ENCODE measurements at places on chromosomes 2 and 18.

DNA sequence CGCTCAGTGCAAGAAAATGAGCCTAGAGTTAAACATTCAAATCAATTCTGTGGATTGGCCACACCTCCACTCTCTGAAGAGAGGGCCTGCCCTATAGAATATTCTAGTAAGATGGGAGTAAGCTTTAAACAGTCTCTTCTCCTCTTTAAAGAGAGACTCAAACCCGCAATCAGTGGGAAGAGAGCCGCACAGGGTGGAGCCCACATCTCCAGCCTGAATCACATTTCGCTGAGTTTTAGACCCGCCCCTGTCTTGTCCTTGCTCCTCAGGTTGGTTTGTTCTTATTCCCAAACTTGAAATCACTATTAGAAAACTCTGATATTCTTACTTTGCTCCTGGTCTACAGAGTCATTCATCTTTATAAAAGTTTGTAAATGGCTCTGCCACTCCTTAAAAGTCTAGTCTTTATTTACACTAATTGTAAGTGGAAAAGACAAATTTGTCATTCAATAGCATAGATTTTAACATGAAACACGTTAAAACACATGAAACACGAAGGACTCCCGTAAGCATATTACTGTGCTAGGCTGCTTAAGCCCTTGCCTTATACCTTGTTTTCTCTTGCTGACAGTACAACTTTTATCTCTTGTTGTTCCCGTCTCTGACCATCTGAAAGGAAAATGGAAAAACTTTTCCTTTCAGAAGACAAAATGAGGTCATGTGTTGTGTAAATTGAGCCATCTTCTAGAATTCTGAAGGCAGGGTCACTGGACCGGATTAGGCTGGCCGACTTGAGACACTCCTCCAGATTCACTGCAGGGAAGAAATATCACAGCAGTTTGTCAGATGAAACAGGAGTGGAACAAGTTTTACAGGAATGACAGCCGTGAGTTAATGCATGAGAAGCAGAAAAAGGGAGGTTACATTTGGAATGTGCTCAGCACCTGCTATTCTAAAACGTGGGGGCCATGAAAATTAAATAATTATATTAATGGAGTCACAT, 5.6 kb downstream of the DSC1 start:
- DNase-seq = no peak

DNA sequence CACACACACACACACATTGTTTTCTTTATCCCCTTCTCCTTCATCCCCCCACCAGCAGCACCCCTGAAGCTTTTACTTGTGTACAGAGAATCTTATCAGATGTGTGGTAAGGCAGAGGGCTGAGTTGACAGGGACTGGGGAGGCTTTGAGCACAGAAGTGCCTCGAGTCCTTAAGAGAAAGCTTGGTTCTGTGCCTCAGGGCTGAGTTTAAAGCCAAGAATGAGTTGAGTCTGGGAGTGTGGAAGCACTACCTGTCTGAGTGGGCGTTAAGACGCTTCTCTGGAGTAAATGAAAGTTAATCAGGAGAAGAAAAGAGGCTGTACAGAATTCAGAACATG, 2.7 kb downstream of the ID2 start:
- no peak for DNase-seq

- DNase-seq = no peak
These were observed 738.7 kb downstream of the EPHA4 start for GRCh38 chr2:220833446-220833845.

GRCh38 chr2:19361325-19361990, 3.0 kb upstream of the OSR1 start:
- no peak for DNase-seq

DNA sequence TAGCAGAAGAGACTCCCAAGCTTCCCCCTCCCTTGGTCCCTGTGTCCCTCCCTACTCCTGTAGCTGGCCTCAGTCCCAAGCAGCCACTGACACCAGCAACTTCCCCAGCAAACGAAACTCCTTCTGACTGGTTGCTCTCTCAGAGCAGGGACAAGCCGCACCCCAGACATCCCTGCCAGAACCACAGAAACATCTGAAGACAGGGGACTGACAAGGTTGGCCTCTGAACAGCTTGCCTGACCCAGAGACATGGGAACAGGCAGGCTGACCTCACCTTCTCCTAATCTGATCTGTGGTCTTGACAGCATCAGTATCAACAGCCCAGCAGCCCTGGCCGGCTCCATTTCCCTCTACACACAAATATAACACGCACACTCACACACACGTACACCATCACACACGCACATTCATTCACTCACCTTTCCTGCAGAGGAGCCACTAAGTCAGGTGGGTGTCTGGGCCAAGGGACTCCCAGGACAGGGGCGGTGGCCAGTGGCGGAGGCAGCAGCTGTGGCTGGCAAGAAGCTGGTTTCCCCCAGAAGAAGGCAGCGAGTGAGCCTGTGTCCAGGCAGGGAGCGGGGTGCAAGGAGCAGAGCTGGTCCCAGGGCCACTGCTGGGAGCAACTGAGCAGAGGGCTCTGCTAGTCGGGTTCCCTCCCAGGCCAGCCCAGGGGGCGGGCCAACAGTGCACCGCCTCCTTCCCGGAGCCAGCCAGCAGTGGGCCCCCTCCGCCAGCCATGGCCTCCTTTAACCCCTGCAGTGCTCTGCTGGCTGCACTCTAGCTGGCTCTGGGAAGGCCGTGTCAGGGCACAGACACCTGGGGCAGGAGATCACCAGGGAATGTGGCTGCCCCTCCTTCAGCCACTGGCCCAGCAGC, 59.1 kb downstream of the TNS1 start:
- DNase-seq = no peak

DNA sequence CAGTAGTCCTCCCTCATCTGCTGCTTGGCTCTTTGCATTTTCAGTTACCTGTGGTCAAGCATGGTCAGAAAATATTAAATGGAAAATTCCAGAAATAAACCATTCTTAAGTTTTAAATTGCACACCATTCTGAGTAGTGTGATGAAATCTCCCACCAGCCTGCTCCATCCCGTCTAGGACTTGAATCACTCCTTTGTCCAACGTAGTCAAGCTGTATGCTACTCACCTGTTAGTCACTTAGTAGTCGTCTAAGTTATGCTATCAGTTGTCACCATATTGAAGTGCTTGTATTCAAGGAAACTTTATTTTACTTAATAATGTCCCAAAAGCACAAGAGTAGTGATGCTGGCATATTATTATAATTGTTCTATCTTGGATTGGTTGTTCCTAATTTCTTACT, 172.5 kb downstream of the FIGN start:
- no peak for DNase-seq

GRCh38 chr2:226213717-226214116, 585.9 kb downstream of the IRS1 start:
- DNase-seq = no peak

DNA sequence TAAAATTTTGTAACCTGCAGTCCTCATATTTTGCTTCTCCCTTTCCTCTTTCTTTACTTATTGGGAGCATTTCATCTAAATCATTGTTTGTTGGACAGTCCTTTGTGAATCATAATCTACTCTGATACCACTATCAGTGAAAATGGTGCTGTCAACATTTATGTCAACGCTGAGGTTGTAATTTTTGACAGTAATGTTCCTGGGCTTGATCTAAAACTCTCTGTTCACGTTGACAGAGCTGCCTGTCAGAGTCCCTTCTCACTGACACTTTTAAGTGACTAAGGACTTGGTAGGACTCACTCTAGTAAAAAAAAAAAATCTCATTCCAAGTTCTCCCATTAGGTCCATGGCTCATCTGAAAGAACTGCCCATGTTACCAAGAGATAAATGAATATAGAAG, 1640.8 kb upstream of the PIK3C3 start:
- no peak for DNase-seq

DNA sequence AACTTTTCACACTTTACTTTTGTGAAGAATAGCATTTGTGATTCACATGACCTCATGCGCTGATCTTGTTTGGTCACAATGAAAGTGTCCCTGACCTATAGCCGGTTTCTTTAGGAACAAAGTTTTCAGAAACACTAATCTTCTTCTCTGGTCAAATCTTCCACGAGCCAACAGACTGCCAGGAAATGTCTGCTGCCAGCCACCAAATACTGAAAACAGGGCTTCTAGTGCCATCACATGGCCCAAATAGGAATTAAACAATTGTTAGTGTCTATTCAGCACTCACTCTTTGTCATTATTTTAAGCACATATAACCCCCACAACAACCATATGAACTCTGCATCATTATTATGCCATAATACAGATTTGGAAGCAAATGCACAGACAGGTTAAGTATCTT, 286.5 kb upstream of the SYT4 start:
- DNase-seq = no peak

GRCh38 chr2:1605102-1606045, 138.9 kb downstream of the PXDN start:
- no peak for DNase-seq

DNA sequence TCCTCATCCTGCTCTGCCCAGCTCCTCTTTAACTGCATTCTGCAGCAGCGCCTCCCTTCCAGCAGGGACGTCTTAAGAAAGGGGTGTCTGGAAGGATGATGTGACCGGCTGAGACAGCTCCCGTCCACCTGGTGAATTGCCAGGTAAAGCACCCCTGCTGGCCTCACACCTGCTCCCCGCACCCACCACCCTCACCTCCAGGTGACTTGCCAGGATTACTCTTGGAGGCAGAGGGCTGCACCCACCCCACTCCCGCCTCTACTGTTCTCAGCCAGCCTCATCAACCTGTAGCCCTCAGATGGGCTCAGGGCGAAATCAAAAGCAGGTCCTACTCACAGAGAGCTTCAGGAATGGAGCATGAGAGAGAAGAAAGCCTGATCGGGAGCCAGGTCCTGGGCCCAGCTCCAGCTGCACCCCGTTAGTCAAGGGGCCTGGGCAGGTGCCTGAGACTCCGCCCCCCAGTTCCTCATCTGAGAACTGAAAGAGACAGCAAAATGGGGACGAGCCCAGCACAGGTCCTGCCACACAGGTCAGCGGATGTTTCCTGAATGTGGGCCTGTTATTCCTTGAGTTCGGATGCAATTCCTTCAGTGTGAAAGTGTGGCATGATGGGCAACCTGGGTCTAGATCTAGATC, 5.6 kb downstream of the ADRA2B start:
- no peak for DNase-seq

- no peak for DNase-seq
These were observed 28.3 kb upstream of the NTSR2 start for GRCh38 chr2:11698009-11698922.

DNA sequence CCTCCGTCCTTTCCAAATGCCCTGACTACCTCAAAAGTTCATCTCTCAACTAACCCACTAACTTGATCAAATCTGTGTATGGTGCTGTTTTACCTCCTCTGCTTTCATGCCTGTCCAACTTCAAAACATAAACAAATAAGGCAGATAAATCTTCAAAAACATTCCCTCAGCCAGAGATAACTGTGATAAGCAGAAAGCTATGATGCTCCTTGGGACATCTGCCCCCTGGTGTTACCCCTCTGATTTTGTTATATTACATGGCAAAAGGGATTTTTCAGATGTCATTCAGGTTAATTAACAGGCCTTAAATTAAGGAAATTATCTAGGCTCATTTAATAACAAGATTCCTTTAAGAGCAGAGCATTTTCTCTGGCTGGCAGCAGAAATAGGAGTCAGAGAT, 810.8 kb upstream of the CHAC2 start:
- no peak for DNase-seq

DNA sequence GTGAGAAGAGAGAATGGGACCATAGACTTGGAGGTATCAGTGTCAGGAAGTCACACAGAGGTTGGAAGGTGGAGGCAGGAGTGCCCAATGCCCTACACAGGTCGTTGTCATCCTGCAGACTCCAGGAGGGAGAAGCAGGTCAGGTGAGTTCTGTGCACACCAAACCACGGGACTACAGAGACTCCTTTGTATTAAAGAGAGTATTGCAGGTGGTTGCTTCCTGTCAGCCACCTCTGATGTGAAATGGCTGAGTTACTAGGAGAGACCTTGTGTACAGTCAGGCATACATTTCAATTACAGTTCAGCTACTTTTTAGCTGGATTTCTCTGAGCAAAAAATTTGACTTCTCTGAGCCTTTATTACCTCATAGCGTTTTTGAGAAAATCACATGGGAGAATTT, 51.6 kb downstream of the SPP2 start:
- no peak for DNase-seq

DNA sequence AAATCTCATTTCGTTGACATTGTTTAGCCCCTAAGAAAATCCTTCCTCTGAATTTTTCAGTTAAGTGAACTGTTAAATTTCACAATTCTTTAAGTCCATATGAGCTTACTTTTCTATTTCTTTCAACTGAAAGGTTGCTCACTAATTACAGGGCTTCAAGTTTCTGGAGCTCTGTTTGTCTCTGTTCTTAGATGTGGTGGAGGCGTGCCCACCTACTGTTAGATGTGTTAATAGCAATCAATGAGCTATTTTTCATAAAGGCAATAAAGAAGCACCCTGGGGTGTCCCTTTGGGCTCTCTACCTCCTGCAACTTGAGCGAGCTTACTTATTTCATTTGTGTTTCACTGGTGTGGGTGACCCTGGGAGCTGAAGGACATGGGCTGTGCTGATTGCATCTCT, 25.0 kb downstream of the CREG2 start:
- DNase-seq = no peak

DNA sequence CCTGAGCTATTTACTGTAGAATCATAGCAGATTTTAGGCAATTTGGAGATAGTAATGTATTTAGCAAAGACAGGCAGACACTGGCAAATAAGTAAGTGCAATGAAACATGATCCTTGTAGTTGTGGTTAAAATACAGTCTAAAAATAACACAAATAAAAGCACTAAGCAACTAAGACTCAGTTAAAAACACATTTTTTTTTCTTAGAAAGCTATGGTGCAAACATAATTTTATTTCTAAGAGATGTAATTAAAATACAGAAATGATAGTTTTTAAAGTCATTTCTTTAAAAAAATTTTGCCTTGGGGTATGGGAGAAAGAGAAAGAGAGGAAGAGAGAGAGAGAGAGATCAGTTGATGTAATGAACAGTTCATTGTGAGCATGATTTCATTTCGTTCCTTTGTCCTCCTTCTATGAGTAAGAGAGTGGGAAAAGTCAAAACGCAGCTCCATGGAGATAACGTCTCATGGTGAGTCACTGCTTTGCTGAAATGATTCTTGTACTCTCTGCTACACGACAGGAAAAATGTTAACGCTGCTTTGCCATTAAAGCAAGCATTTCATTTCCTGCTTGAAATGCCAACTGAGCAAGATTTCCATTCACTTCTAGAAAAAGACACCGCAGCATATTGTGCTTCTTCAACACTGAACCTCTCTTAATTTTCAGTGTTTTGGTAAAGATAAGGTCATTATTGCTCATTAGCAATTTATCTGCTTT, 61.3 kb upstream of the PGAP1 start:
- DNase-seq = no peak

GRCh38 chr2:17899871-17900270, 21.4 kb downstream of the KCNS3 start:
- DNase-seq = no peak

DNA sequence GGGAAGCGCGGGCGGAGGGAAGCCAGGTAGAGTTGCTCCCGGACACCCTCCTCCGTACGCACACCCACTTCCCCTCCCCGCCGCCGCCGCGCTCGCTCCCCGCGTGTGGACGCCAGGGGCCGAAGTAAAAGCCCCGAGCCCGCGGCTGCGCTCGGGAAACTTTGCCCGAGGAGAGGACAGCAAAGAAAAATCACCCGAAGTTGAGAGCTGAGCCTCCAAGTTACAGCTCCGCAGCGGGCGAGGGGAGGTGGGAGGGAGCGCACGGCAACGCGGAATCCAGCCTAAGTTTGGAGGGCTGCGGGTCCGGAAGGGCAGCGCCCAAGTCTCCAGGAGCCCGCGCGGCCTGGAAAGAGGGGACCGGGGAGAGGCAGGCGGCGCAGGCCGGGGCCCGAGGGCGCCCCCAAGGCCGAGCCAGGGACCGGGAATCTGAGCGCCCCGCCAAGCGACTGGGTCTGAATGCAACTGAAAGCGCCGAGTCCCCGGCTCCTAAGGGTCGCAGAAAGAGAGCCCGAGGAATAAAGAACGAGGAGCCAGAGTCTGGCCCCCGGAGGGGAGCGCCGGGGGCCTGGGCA, 706 bp upstream of the BCL11A start:
- DNase-seq = no peak

GRCh38 chr18:78169174-78169864, 810.3 kb upstream of the SALL3 start:
- DNase-seq = no peak

Measured in D721Med (cell line).